Panc1 (cell line): ENCODE measurements at places on chromosomes 7 and 10.

DNA sequence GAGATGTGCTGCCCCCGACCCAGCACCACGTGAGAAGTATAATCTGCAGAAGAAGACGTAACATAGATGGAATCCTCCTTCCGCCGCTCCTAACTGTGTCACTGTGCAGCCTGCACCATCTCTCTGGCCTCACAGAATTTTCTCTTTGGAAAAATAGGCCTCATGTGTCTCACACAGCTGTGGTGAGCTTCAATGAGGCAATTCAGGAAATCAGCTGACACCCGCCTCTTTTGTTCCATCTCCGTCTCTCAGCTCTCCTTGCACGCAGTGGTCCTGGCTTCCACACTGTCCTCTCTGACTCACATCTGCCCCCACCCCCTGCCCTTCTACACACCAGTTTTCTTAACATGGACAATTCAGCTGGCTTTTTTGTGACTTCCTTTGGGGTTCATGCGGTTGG is 7.2 kb downstream of the C10orf90 start:
- no peak for DNase-seq

GRCh38 chr7:151016942-151017341 is 7.4 kb downstream of the ATG9B start:
- no peak for DNase-seq

- DNase-seq: no peak
These were observed 46.8 kb downstream of the DLG5 start for GRCh38 chr10:77879710-77880109.

GRCh38 chr7:98647326-98647725 is 30.2 kb downstream of the NPTX2 start:
- DNase-seq: no peak

DNA sequence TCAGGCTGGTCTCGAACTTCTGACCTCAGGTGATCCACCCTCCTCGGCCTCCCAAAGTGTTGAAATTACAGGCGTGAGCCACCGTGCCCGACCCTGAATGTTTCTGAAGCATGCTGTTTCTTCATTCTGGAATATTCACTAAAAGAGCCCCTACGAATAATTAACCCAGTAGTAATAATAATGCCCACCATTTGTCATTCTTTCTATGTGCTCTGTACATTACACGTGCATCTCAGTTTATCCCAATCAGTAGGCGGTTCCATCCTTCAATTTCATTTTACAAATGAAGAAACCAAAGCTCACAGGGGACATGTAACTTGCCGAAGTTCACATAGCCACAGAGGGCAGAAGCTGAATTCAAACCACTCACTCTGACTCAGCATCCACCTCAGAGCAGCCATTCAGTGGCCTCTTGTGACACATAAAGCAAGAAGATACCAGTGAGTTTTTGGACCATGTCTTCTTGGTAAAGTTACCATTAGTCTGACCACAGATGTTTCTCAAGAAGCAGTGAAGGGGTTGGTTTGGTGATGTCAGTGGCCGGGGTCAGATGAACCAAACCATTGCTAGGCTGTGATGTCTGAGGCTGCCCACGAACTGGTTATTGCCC is 71.9 kb upstream of the DUSP5 start:
- no peak for DNase-seq

- DNase-seq: no peak
These were observed 23.3 kb downstream of the CD36 start for GRCh38 chr7:80661729-80662128.

GRCh38 chr10:102677331-102678067 is 33.2 kb downstream of the TRIM8 start:
- no peak for DNase-seq

DNA sequence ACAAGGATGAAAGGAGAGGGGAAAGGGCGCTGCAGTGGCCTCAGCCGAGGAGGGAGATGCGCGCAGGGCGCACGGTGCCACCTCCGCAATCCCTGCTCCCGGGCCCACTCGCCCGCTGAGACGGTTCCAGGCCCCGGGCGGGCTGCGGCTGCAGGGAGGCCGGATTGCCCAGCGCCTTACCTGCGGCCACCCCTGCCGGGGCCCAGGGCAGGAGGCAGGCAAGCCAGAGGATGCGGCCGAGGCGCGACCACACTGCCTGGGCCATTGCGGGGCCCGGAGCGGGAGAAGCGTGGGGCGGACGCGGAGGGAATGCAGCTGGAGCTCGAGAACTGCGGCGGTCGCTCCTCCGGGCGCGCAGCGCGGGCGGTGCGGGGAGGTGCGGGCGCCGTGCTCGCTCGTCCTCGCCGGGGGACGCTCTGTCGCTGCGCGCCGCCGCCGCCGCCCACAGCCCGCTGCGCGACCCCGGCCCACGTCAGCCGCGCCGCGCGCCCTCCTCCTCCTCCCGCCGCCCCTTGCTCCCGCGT is at the start of gene TMEM130:
Gene TMEM130, minus strand, starts transcription at position 418 of the 524 bp plus-strand sequence. Its CDS starts 153 bp downstream, at position 265.
- DNase-seq: no peak

DNA sequence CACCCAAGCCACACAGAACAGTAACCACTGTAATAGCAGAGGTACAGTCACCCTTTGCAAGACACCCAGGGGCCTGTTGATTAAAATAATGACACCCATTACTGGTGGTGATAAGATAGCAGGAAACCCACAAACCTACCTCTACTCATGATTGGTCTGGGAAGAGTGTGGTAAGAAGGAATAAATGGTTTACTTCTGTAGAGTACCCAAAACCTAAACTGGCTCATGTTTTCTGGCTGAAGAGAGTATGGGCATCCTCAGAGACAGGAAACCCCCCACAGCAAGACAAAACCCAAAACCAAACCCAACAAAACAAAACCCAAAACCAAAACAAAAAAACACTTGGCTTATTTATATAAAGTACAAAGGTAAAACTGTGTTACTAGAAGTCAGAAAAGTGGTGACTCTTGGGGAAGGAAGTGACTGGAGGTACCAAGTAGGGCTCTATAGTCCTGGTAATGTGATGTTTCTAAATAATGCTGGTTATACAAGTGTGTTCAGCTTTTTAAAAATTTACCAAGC is 15.5 kb upstream of the DNAJB12 start:
- no peak for DNase-seq

DNA sequence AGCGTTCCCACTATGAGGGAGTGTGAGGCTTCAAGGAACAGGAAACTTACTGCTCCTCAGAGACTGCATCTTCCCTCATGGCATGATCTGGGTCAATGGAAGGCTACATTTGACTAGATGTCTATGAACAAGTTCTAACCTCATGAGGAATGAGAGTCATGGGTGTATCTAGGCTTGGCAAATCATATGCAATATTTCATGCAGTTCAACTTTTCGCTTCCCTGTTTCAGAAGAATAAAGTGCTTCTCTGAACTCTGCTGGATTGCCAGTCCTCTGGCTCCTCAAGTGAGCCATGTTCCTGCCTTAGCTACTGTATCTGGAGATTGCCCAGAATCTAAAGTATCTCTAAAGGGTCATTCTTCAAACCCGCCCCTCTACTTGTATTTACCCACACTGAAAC is 54.3 kb upstream of the SEMA3A start:
- DNase-seq: no peak

- no peak for DNase-seq
These were observed 2.9 kb upstream of the PFKP start for GRCh38 chr10:3064423-3064822.

GRCh38 chr10:24706479-24707118 is 17.1 kb downstream of the ARHGAP21 start:
- DNase-seq: no peak

- peak; percentile 35 for DNase-seq
These were observed 51.2 kb downstream of the KIF5B start for GRCh38 chr10:32005050-32005449.

GRCh38 chr7:16627236-16627635 is 18.3 kb downstream of the ANKMY2 start:
- no peak for DNase-seq

GRCh38 chr7:21317966-21318915 is 109.6 kb upstream of the SP4 start:
- no peak for DNase-seq

DNA sequence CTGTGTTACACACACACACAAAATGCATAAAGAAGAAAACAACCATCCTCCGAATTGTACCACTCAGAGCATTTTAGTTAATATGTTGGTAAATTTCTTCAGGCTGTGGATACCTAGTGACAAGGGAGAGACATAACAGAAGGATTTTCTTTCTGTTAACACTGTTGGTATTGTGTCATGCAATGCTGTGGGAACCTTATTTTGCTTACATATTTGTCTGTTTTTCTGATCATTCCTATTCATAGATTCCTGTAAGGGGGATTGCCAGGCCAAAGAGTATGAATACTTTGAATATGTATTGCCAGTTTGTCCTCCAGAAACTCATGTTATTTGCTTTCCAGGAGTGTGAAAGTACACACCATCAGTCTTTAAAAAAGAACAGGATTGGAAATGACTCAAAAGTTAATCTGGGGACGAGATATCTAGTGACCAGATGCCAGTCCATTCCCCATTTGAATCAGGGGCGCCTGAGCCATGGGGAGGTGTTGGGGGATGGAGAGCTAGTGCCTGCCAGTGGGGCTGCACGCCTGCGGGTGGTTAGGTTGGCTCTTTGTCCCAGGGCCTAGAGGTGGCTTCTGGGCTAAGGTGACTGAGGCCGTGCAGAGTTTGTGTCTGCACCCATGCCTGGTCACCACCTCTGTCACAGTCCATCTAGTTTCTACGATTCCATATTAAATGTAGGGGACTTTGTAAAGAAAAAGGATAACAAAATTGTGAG is 142.0 kb downstream of the PTPN20 start:
- no peak for DNase-seq

GRCh38 chr10:4810092-4810491 is 15.9 kb upstream of the AKR1E2 start:
- DNase-seq: no peak

DNA sequence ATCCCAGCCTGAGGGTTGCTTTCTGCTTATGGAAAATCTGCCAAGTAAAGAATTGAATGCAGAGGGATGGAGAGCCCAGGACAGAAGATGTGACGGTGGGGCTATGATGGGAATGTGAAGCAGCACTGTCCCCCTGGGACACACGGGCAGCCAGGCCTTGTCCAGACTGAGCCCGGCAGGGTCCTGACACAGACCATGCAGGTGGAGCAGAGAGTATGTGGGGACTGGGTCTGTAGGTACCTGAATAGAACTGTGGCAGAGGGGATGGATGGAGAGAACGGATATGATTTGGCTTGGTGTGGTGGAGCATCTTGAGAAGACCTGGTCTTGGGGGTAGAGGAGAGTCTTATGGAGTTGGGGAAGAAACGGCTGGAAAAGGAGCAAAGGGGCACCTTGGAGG is 732 bp upstream of the LRRC18 start:
- DNase-seq: no peak
